ENCODE measurements at places on chromosomes 2 and 18.

- no peak for DNase-seq
These were observed 5.7 kb downstream of the CCT7 start for GRCh38 chr2:73239776-73240175.

GRCh38 chr2:64137996-64138395 is 6.2 kb downstream of the PELI1 start:
- DNase-seq, result no peak

- DNase-seq, result no peak
These were observed 16.3 kb upstream of the WDR75 start for GRCh38 chr2:189424961-189425360.

DNA sequence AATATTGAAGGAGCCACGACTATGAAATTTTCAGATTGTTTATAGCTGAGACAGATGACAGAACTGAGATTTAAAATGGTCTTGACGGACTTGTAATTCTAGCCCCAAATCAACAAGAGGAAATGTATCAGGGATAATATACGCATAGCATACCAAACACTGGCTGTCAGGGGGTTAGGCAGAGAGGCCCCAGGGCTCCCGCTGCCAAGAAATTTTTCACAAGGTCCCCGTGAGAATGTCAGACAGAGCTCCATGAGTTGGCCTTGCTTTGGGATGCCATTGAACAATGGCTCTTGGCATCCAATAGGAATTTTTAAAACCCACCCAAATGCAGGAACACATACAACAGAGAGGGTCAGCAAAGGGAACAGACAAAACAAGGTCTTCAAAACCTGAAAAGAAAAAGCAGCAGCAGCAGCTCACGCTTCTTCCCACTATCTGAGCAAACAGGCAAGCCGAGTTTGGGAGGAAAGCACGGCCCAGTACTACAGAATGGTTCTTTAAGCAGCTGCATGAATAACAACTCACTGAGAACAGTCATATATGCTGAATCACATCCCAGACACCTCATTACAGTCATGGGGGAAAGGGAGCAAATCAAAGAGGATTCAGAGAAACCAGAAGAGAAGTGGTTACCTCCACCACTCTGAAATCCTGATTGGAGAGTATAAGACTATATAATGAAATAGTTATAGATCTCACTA is 445.6 kb downstream of the RND3 start:
- DNase-seq, result peak; percentile 52

DNA sequence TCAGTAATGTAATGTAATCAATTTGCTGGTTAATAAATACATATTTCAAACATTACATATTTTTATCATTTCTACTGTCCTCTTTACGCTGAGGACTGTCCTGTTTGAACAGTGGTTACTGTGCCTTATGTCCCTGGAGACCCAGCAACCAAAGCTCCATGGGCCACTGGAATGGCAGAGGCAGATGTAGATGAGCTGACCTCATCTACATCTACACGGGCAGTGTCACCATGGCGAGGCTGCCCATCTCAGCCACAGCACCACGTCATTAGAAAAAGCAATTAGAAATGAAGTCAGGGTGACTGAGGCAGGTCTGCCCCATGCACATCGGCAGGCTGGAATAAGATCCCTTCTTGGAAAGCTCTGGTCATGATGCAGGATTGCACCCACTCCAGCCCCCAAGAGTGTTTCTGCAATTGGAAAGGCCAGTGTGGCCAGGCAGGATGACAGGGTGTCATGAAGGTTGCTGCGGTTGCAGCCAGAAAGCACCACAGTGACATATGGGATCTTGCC is 237.5 kb downstream of the NDUFA10 start:
- DNase-seq, result no peak

- no peak for DNase-seq
These were observed 112.2 kb upstream of the TPO start for GRCh38 chr2:1301056-1301455.

- no peak for DNase-seq
These were observed 98.2 kb downstream of the PDCL3 start for GRCh38 chr2:100660851-100661584.

GRCh38 chr2:195458936-195459335 is 198.1 kb upstream of the SLC39A10 start:
- DNase-seq, result no peak

DNA sequence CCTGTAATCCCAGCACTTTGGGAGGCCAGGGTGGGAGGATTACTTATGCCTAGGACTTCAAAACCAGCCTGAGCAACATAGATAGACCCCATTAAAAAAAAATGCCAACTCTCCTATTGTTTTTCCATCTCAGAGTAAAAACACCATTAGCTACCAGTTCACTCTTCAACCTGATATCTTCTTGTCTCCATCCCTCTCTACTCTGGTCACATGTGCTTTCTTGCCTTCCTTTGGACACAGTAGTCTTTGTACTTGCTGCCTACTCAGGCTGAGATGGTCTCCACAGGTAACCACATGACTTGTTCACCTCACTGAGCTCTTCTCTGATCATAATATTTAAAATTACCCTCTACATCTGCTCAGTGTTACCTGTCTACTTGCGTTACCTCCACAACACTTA is 5.0 kb downstream of the MALT1 start:
- no peak for DNase-seq

- DNase-seq, result no peak
These were observed 30.0 kb downstream of the EN1 start for GRCh38 chr2:118817469-118817868.

DNA sequence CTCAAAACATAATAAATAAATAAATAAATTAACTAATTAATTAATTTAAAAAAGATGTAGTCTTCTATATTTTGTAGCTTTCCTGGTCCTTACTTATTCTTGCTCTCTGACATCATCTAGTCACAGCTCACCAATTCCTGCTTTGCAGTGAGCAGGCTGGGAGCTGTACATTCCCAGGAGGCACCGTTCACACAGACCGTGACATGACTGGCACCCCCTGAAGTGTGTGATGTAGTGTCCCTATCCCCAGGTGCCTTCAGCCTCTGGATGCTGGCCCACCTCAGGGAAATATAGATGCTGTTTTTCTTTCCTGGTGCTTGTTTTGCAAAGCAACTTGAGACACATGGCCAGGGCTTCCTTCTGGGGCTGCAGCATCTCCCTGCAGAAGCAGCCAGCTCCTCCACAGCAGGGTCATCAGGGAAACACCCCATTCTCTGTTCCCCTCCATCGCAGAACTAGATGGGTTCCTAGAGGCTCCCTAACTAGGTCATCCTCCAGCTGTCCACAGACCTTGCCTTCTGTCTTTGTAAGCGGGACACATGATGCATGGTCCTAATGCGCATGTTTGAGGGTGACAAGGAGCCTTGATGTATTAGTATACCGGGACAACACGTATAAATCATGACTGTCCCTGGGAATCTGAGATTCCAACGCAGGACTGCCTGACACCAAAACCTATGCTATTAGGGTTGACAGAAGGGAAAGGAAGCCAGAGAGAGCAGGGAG is 76.4 kb downstream of the RHOB start:
- DNase-seq, result peak; percentile 75

DNA sequence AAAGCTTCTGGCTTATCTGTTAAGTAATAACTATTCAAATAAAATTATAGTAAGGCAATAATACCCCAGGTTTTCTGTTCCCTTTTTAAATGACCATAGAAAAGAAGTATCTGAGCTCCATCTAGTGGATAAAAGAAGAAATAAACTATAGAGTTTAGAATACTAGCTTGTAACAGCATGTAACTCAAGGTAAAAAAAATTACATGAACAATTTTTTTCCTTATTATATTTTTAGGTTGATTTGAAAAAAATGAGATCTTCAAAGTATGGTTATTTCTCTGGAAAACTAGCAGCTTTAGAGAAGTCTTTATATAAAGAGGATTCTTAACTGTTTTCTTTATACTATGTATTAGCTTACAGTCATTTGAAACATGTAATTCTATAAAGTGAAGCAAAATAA is 58.1 kb downstream of the NCKAP1 start:
- peak; percentile 58 for DNase-seq

DNA sequence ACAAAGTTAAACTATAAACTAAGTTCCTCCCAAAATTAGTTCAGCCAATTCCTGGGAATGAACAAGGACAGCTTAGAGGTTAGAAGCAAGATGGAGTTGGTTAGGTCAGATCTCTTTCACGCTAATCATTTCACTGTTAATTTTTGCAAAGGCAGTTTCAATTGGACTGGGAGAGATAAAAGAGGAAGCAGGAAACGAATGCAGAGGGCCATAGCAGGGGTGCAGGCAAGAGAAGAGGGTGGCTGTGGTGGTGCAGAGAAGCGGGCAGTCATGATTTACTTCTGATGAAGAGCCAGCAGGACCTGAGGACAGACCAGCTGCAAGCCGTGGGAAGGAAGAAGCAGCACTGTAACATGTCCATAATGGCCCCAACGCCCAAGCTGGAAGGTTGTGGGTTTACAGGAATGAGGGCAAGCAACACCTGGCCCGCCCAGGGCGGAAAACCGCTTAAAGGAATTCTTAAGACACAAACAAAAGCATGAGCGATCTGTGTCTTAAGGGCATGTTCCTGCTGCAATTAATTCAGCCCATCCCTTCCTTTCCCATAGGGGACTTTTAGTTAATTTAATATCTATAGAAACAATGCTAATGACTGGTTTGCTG is 4.1 kb upstream of the RMP24 start:
- DNase-seq, result no peak

- DNase-seq, result no peak
These were observed 82.3 kb downstream of the MYCN start for GRCh38 chr2:16022548-16023240.

DNA sequence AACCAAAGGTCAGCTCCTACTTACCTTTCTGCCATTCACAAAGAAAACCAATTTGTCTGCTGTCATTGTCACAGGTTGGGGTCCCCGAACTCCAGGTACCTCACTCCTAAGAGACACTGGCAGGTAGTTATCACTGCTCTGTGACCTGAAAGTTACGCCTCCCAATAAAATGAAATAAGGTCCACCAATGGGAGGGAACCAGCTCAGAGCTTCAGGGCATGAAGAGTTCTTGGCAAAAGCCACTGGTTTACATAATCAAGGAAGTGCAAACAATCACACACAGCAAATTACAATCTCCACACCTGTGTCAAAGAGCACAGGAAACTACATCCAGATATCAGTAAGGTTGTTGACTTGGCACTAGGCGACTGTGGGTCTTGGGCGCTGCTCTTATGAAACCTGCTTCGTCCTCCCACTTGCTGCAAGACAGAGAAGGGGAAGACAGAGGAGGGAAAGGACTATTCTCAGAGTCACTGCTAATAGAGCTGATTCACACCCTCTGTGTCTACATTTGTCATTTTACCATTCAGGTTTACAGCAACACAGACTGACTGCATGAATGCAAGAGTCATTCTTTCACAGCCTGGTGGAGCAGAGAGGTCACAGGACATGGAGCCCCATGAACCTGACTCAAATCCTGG is at the start of gene XDH:
Gene XDH (minus strand): TSS at position 142 of the 641 bp plus-strand sequence. CDS start 76 bp downstream, at position 66.
- peak; percentile 90 for DNase-seq

GRCh38 chr2:120323807-120324399 is 22.0 kb upstream of the INHBB start:
- DNase-seq, result no peak

GRCh38 chr2:96102596-96103186 is 13.7 kb downstream of the ADRA2B start:
- no peak for DNase-seq

- no peak for DNase-seq
These were observed 54.7 kb downstream of the UXS1 start for GRCh38 chr2:106139238-106139935.

GRCh38 chr2:27909901-27910300 is 19.4 kb downstream of the BABAM2 start:
- DNase-seq, result no peak

DNA sequence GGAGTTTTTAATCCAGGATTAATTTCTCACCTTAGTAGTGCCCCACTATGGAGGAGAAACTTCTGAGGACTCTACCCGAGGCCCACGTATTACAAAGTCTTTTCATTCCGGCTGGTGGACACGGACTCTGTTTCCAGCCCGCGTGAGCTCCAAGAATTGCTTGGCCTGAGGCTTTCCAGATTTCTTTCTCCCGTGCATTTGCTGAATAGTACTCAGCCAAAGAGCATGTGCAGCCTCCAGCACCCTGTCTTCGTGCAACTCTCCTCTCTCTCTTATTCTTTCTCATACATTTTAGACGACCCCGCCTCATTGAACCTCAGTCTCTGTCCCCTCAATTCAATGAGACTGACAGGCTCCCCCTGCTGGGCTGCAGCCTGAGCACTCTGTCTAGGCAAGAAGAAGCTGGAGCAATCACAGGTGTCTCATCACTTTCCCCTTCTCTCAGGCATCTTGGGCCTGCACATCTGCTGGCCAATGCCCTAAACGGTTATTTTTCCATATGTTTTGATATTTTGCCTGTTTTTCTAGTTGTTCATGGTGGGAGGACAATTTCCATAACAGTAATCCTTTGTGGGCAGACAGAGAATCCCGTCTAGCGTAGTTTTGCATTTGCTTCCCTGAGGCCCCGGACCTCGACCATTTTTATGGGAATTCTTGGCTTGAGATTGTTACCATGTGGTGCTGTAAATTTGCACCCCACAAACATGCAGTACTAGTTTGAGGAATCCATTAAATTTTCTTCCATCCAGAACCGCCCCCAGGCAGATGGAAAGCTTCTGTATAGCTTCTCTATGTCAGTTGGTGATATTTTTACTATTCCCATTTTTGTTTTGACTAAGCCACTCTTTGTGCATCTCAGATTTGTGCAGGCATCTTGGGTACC is 50.1 kb upstream of the LPIN2 start:
- DNase-seq, result peak; percentile 53

DNA sequence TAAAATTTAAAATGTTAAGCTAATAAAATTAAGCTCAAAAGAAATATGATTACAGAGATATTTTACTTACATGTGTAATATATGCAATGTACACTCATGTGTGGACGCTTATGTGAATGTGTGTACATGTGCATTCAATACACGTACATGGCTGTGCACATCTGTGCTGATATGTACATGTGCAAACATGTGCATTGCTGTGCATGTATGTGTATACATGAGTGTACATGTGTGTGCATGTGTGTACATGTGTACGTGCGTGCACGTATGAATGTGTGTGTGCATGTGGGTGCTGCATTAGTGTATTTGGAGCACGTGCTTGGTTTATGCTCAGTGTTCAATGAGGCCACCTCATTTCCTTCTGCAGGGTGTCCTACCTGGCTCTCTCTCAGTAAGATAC is 88.2 kb upstream of the TMEM18 start:
- DNase-seq, result no peak

GRCh38 chr2:150109028-150109427 is 378.4 kb downstream of the RND3 start:
- no peak for DNase-seq

DNA sequence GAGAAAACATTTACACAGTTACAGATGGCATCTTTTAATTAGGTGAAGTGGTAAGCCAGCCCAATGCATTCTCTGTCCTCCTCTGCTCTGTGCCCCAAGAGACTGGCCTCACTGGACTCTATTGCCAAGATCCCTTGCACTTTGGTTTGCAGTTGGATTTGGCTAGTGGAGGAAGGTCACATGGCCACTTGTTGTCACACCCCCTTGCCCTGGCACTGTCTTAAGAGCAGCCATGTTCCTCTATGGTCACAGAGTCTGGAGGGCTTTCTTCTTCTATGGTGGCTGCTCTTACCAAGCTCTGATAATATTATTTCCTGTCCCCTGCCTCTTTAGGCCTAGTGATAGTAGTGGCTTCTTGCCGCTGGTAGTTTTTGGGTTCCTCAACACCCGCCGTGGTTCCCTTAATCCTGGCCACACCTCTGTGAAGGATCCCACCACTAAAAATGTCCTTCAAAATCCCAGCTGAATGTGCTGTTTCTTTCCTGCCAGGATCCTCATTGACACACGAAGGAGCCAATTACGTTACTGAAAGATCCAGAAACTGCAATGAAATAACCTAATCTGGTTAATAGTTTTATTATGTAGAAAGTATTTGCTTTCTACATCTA is 111.1 kb downstream of the CDC42EP3 start:
- no peak for DNase-seq

Measured in kidney tubule cell (primary cell).